Neural progenitor cell (in vitro differentiated cells): ENCODE measurements at places on chromosomes 1 and 21. TPM values are rescaled to one million over a fixed set of nuclear protein-coding genes. Genes with fewer than 3 reads are reported as not detected.

The RBP7 gene
- 0.96 TPM in 1 of 2 replicates, not detected in the other for total RNA-seq

DNA sequence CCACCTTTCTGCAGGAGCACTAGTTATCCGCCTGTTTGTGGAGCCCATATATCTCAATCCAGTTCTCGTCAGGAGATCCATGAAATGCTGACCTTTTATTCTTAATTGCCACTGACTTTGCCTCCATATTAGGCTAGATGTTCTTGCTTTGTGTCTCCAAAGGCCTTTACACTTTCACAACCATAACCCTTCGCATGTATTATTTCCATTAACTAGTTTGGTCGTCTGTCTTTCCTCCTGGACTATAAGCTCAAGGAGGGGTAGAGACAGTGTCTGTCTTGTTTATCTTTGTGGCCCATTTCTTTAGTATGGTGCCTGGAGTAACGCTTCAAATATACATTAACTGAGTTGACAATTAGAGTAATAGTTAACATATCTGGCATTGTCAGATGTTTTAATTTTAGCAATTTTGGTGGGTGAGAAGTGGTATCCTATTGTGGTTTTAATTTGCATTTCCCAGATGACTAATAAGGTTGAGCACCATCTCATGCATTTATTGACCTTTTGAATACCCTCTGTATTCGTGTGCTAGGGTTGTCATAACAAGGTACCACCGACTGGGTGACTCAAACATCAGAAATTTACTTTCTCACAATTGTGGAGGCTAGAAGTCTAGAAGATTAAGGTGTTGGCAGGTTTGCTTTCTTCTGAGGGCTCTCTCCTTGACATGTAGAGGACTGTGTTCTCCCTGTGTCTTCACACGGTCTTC is 21.7 kb upstream of the IL12RB2 start:
- H3K27me3 ChIP-seq, result no peaks in the 10 kb centered on the region
- H3K27ac ChIP-seq, result no peak overlapping the region
- no peak for DNase-seq
- H3K36me3 ChIP-seq, result no peaks in the 10 kb centered on the region

DNA sequence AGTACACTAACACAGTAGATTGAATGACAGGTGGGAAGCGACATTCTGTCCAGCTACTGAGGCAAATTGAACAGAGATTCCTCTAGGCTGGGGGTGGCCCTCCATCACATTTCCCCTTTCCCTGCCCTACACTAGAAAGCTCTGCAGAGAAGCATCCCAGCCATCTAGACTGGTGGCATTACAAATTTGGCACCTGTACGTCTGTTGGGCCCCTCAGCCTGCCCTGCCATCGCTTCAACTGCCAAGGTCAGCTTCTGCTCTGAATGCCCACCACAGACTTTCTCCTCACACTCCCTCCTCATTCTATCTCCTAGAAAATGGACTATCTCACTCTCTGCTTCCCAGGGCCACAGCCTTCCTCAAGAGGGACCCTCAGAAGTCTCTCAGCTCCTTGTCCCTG is 16.7 kb downstream of the TRABD2B start:
- peaks cover 34% of the 10 kb centered on the region for H3K27me3 ChIP-seq
- H3K36me3 ChIP-seq, result no peaks in the 10 kb centered on the region
- DNase-seq, result no peak
- H3K4me1 ChIP-seq, result peaks cover 7% of the 10 kb centered on the region
- H3K4me3 ChIP-seq, result no peak overlapping the region

- H3K4me1 ChIP-seq, result no peaks in the 10 kb centered on the region
- no peak overlapping the region for H3K4me3 ChIP-seq
- no peak overlapping the region for H3K27ac ChIP-seq
- H3K27me3 ChIP-seq, result peaks cover 28% of the 10 kb centered on the region
- DNase-seq, result peak; percentile 51
Observed at GRCh38 chr1:165228676-165229075, 127.8 kb downstream of the LMX1A start.

DNA sequence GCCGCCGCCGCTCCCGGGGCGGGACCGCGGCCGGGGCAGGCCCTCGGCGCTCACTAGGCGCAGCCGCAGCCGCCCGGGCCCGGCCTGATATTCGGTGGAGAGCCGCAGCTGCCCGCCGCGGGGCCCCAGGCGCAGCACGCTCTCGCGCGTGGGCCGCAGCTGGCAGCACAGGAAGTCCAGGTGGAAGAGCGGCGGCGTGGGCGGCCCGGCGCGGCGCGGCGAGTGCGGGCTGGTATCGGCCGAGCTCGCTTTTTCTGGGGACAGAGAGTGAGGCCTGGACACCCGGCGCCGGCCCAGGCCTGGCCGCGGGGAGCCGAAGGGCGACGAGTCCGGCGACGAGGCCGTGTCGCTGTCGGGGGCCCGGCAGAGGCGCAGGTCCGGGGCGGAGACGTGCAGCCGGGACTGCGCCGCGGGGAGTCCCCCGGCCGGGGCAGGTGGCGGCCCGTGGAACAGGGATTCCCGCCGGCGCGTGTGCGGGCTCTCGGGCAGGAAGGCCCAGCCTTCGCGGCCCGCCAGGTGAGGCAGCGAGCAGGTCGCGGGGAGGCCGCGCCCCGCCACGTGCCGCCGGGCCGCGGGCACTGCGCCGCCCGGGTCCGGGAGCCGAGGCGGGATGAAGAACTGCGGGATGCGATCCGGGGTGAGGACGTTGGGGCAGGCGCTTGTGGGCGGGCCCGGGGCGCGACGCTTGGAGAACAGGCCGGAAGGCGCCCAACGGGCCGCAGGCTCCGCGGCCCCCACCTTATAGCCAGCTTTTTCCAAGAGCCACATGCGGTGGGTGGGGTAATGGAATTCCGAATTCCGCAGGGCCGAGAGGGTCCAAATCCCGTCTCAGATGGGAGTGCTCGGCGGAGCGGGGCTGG is 1.2 kb downstream of the C2CD4D start:
- peak; percentile 58 for DNase-seq
- no peak overlapping the region for H3K27ac ChIP-seq
- H3K4me1 ChIP-seq, result peaks cover 7% of the 10 kb centered on the region
- H3K27me3 ChIP-seq, result peaks cover 55% of the 10 kb centered on the region
- peak overlapping the region; percentile 49 for H3K4me3 ChIP-seq
- H3K36me3 ChIP-seq, result no peaks in the 10 kb centered on the region

The INSRR gene
- total RNA-seq, result not detected in 2 replicates

DNA sequence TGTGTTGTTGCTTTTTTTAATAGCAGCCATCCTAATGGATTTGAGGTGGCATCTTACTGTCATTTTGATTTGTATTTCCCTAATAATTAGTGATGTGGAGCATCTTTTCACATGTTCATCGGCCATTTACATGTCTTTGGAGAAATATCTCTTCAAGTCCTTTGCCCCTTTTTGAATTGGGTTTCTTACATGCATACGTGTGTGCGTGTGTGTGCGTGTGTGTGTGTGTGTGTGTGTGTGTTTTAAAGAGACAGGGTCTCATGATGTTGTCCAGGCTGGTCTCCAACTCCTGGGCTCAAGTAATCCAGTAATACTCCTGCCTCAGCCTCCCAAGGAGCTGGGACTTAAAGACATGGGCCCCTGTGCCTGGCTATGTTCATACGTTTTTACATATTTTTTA is 9.5 kb downstream of the PKNOX1 start:
- no peak overlapping the region for H3K4me3 ChIP-seq
- no peaks in the 10 kb centered on the region for H3K27me3 ChIP-seq
- no peaks in the 10 kb centered on the region for H3K4me1 ChIP-seq
- no peak overlapping the region for H3K27ac ChIP-seq
- H3K36me3 ChIP-seq, result no peaks in the 10 kb centered on the region

DNA sequence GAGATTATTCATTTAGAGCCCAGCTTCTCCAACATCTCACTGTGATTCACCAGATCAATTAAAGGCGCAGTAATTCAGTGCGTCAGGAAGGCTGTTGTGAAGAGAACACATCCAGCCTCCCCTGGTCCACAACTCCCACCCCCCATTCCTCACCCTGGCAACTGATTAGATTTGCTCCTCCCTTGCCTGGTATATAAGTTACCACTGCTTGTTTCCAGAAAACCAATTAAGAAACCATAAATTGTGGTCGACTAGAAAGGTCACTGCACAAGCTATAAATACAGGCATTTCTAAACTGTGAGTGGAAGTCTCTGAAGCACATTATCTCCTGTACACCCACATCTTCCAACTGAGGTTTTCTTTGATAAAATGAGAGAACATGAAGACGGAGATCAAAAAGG is 41.9 kb downstream of the FAM163A start:
- H3K4me3 ChIP-seq, result no peak overlapping the region
- no peaks in the 10 kb centered on the region for H3K27me3 ChIP-seq
- H3K4me1 ChIP-seq, result peaks cover 5% of the 10 kb centered on the region
- no peak overlapping the region for H3K27ac ChIP-seq
- no peak for DNase-seq

GRCh38 chr1:33634806-33635205 is 162.4 kb downstream of the ZSCAN20 start:
- no peaks in the 10 kb centered on the region for H3K4me1 ChIP-seq
- no peaks in the 10 kb centered on the region for H3K36me3 ChIP-seq
- peaks cover 10% of the 10 kb centered on the region for H3K27me3 ChIP-seq
- no peak overlapping the region for H3K27ac ChIP-seq

The MPL gene
- total RNA-seq, result 0.09 TPM in 1 of 2 replicates, not detected in the other

GRCh38 chr21:44455524-44456213 is 359 bp downstream of the LRRC3 start:
- no peaks in the 10 kb centered on the region for H3K36me3 ChIP-seq
- H3K27me3 ChIP-seq, result peaks cover 33% of the 10 kb centered on the region
- no peaks in the 10 kb centered on the region for H3K4me1 ChIP-seq
- peak; percentile 67 for DNase-seq
- peak overlapping the region; percentile 83 for H3K4me3 ChIP-seq
- no peak overlapping the region for H3K27ac ChIP-seq

GRCh38 chr21:42473498-42474042 is 22.5 kb downstream of the RSPH1 start:
- no peak overlapping the region for H3K27ac ChIP-seq
- no peaks in the 10 kb centered on the region for H3K27me3 ChIP-seq

The OLIG1 gene
- total RNA-seq, result not detected in 2 replicates
